GM12878 (cell line): ENCODE measurements at places on chromosomes 2 and 18. TPM values are rescaled to one million over a fixed set of nuclear protein-coding genes. Genes with fewer than 3 reads are reported as not detected.

DNA sequence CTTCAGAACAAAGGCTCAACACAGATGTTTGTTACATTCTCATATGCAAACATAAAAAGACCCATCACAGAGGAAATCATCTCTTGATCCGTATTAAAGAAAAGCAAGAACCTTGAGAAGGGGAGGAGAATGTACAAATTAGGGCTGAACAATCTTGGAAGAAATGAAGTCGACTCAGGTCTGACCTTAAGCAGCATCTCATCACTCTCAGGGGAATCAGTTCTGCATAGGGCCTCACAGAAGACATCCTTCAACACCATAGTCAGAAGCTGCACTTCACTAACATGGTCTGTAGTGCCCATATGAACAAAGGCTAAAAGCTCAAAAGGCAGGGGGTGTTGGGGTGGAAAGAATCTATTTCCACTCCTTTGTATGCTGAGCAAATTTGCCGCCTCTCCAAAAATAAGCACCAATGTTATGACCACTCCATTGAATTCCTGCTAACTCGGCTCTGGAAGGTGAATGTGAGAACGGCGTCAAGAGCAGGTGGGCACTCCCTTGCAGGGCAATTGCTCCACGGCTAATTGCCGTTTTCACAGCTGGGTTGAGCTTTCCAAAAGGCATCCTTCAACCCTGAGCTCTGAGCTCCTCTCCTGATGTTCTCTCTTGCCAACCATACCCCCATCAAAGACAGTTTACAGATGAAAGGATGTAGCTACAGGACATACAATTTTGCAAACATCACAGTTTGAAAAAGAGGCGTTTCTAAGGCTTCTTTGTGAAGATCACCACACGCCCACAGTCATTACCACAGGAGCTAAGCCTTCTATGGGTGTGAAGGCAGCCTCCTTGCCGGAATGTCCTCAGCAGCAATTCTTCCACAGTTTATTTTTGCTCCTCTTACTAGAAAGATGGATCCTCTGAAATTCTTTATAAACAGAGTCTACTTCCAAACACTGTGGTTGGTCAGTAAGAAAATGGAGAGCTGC lies 10.0 kb downstream of the KLF7 start:
- DNase-seq: no peak

PCARE gene
- 0.03 and 0.08 TPM in 2 replicates for total RNA-seq

SAG gene
- 0.69 TPM in 1 of 2 replicates, not detected in the other for total RNA-seq

VWA3B gene
- not detected in 2 replicates for total RNA-seq

DNA sequence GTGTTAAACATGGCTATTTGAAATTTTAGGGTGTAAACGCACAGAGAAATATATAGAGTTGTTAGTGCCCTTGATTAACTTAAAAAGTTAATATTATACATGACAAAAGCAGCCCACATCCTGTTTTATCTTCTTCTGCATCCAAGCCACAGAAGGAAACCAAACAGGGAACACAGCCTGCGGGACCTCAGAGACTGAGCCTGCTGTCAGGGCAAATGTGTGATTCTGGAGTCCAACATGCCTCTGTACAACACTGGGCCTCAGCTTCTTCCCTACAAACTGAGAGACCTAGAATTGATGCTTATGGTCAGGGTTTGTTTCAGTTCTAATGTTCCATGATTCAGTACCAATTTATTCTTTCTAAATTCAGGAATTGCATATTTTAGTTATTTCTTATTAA lies 404.7 kb downstream of the FBXO15 start:
- no peak for DNase-seq

FAM237A gene
- total RNA-seq: not detected in 2 replicates

DNA sequence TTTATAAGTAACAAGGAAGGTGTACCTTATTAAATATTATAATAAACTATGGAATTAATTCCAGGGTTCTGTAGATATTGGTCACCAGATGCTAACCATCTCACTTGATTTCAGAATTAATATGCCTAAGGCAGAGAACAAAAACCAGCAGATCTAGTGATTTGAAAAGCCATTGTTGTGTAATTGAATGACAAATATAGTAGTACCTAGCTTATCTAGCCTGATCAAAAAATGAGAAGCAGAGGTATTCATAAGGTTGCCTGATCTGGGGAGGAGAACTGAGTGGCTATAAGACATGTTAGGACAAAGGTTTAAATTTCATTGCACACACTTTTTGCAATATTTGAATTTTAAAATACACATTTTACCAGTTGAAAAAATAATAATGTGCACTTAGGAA lies 132.0 kb upstream of the UBE2E3 start:
- no peak for DNase-seq
